ENCODE measurements at places on chromosomes 7 and 10.

DNA sequence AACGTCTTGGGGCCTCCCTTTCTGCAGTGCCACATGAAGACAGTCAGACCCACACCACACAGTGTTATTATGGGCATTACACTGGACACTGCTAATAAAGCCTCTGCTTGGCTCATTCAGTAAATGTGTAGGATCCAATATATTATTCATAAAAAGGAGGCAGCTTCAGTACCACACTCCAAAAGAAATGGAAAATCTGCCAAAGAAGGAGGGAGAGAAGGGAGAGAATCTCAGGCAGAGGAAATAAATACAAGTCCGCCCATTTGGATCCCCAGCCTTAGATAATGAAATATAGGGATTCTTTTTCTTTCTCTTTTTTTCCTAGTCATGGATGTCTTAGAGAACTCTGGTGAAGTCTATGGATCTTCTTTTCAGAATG lies 162.2 kb downstream of the ELMO1 start:
- DNase-seq: no peak

DNA sequence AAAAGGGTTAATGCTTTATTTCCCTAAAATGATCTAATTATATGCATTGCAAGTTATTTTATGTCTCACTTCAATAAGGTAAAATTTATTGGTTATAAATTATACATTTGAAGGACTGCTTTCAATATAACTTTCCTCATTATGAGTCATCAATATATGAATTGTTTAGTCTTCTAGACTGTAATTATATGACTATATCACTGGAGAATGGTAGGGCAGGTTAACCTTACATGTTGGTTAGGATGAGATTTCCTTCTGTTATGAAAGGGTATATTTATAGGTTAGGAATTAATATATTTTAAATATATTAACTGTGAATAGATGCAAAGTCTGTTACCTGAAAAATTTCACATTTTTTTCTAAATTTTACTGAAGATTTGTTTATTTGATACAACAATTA lies 406.4 kb upstream of the ETV1 start:
- DNase-seq: no peak

- no peak for DNase-seq
These were observed 31.4 kb downstream of the ITPRIP start for GRCh38 chr10:104306897-104307296.

DNA sequence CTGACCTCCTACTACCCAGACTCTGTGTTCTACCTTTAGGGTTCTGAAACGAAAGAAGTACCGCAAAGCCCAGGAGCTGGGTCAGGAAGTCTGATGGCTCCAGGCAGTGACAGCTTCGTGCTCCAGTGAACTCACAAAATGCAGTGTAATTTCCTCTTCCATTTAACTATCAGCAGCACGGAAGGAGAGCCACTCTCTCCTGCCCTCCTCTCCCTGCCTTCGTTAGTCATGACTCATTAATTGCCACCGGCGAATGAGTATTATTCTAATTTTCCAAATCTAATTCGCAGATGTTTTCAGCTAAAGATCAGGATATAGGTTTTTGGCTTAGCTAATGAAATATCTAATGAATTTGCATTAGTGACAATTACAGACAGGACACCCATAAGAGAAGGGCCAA lies 1262.0 kb downstream of the TYW1 start:
- DNase-seq: no peak

DNA sequence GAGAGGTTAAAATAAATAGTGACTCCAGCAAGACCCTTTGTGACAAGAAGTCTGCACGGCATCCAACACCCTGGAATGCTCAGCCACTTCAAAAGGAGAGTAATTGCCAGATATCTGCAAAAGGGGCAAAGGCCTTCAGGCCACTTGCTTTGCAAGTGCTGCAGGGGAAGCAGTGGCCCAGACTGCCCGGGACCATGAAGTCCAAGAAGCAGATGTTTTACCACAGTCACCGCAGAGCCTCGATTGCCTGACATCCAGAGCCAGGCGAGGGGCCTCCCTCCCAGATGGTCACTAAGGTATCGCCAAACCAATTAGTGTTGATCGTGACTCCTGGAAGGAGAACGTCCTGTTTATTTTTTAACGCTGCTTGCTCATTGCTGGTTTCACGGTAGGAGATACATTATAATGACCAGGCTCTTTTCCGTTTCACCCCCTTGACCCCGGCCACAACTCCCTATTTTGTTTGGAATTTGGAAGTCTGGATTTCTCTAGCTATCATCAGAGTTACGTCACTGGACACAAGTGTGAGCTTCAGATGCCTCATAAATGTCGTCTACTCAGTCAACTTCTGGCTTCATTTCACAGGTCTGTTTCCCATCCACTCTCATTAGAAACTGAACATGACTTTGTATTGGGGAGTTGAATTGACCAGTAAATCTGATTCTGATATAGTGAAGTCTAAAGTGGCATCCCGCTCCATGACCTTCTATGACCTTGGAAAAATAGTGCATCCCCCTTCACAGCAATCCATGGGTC lies 276.2 kb downstream of the WDR11 start:
- DNase-seq: no peak

GRCh38 chr7:29920491-29920890 lies 69.1 kb downstream of the SCRN1 start:
- DNase-seq: no peak

DNA sequence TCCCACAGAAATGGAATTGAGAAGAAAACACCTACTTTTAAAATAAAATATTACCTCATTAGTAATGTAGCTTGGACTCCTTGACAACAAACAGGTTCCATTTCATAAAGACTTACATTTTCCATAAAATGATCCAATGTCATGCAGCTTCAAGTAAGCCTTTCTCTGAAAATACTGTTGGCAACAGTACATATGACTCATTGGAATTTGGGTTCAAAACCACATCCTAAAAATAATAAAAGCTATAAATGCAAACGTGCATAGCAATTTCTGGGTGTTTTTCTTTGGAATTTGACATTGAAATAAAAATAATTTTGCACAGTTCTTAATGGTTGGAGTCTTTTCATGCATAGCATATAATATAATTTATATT lies 47.9 kb downstream of the FHIP2A start:
- no peak for DNase-seq

GRCh38 chr7:37144423-37144822 lies 304.2 kb downstream of the ELMO1 start:
- no peak for DNase-seq

GRCh38 chr10:1638889-1639419 lies 98.4 kb downstream of the ADARB2 start:
- DNase-seq: no peak

Measured in germinal center (tissue), 1 donor.